ENCODE measurements at places on chromosomes 12 and 14.

- DNase-seq, result no peak
These were observed 12.5 kb upstream of the RABGGTA start for GRCh38 chr14:24283796-24284460.

DNA sequence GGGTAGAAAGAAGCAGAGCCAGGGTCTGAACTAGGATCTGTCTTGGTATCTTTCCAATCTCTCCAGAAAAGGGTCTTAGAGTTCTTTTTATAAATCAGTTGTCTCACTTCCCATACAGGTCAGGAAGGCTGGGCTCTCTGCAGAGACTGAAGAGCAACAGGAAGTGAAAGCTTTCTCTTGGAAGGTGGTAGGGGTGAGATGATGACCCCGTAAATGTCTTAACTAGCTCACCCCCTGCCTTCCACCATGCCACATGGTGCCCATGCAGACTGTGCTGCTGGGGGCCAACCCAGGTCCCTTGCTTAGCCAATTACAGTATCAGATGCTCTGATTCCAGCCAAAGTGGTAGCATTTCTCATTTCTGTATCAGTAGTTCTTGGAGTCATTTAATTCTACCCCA is 17.6 kb upstream of the RASSF8 start:
- no peak for DNase-seq

DNA sequence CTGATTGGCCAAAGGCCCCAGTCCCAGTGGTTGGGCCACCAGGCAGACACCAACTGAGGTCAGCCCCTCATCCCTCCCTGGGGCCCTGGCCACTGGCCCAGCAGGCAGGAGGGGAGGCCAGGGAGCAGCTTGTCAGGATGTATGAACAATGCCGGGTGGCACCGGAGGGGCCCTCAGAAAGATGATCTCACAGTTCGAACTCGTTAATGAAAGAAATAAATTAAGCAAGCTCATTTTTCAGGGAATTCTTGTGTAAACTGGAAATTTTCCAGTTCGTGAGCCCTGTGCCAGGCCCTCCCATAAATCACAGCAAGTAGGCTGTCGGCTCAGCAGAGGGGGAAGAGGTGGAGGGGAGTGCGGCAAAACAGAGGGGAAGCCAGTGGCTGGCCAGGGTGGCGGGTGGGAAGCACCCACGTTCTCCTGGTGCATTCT is 177.0 kb upstream of the VASH1 start:
- DNase-seq, result peak; percentile 46

- no peak for DNase-seq
These were observed 15.5 kb downstream of the COX14 start for GRCh38 chr12:50127546-50127945.

- no peak for DNase-seq
These were observed 29.1 kb downstream of the MOK start for GRCh38 chr14:102275866-102276265.

DNA sequence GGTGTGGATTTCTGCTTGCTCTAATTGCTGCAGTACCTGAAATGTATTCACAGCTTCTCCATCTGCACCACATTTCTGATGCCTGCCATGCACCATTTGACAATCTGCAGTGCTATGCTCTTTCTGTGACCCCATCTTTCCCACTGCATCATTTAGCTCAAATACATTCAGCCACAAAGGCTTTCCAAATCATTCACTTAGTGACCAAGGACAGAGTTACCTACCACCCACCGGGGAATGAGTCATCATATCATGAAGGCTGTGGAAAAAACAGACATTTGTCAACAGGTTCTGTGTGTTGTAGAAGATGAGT is 465.5 kb upstream of the ATP2B1 start:
- no peak for DNase-seq

DNA sequence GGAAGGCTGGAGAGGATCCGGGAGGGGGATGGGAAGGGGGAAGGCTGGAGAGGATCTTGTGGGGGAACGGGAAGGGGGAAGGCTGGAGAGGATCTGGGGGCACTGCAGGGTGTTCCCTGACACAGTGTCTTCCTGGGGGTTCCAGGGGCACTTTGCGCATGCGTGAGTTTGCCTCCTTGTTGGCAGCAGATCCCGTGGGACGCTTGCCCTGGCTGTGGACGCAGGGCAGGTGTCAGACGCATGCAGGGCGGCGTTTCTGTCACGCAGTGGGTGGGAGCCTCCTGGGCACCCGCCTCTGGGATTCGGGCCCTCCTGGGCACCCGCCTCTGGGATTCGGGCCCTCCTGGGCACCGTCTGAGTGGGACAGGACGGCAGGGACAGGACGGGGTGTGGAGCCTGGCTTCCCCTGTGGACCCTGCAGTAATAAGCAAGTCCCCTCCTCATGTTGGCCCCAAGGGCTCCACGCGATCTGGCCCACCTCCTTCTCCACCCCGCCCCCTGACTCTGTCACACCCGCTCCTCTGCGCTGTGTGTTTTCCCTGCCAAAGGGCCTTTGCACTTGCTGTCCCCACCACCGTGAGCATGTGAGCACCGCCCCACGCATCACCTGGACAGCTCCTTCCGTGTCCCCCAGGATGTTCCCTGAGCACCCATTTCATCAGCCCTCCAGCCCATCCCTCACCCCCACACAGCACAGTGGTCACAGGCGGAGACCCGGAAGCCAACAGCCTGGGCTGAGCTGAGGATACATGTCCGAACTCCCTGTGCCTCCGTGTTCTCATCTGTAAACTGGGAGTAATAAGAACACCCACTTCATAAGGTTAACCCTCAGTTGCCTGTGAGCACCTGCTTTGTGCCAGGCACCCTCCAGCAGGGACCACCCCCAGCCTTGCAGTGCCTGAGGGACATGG is 4.4 kb downstream of the MMP17 start:
- DNase-seq, result no peak

DNA sequence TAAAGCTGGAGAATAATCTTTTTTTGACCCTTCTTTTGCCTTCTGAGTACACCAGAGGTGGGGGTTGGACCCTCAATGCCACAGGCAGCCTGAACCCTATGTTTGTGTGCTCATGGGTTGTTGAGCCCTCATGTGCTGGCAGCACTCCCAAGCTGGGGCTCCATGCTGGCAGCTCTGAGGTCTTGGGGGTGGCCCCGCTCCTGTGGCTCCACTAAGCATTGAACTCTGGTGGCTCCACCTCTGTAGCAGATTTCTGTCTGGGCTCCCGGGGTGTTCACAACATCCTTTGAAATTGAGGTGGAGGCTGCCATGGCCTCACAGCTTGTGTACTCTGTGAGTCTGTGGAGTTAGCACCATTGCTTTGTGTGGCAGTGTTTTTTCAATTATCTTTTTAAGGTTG is 557.4 kb upstream of the SEL1L start:
- no peak for DNase-seq

DNA sequence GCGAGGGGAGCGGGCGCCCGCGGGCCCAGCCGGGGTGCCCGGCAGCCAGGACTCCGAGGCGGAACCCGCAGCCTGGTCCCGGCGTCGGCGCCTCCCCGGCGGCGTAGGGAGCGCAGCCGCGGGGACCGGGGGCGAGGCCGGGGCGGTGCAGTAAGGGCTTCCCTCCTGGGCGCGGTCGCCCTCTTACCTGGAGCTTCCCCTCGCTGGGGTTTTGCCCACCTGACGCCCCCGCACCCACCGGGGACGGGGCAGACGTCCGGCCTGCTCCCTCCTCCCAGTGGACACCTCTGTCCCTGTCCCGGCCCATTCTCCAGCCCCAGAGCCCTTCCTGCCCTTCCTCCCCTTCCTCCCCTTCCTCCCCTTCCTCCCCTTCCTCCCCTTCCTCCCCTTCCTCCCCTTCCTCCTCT is 413 bp upstream of the TUBA1C start:
- DNase-seq, result no peak

- no peak for DNase-seq
These were observed 15.1 kb downstream of the KCNH5 start for GRCh38 chr14:63030113-63030512.

DNA sequence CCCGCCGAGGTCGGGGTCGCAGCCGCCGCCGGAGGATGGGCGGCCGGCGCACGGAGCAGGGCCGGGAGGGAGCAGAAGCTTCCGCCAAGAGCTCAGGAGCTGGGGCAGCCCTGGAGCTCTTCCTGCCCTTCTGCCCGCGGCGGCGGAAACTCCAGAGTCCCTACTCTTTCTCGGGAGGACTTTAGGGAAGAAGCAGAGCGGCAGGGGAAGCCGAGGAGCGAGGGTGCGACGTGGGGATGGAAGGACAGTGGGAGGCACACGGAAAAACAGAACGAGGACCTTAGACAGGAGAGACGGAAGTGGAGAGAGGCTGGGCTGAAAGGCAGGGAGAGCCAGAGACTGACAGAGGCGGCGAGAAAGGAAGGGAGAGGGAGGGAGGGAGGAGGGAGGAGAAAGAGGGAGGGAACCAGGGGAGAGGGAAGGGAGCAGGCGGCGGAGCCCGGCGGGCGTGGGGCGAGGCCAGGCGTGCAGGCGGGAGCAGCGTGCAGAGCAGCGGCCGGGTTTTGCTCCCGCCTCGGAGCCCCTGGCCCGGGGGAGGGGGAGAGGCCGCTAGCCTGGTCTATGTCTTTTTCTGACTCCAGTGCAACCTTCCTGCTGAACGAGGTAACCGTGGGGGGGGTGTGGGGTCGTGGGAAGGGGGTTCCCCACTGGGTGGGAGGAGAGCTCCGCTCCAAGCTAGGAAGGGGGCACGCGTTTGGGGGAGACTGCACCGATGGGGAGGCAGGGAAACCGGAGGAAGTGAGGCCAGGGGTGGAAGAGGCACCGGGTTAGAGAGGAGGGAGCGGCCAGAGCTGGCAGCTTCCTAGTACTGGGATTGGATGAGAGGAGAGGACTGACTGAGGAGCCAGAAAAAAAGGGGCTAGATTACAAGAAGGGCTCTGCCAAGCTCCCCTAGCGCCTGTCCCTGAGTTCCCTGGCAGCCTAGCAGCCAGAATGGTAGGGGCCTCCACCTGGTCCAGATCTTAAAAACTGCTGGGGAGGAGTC is 2.9 kb upstream of the CACNB3 start:
- peak; percentile 55 for DNase-seq

DNA sequence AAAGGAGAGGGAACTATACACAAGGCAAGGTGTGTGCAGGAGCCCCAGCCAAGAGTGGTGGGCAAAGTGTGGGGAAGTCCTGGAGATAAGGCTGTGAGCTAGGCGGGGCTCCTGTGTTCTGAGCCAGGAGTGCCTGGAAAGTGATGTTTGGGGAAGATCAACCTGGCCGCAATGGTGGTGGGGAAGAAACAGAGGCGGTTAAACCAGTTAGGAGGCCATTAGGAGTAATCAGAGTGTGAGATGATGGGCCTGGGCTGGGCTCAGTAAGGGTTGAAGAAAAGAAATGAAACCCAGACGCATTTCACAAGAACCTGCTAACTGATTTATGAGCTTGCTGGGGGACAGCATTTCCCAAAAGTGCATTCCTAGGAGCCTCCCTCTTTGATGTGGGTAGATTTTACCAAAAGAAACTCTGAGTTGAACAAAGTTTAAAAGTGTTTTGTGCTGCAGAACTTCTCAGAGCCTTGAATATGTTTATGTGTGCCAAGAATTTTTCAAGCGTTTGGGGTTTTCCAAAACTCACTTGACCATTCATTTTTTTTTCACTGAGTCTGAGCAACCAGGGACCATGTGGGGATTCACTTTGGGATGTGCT is 34.2 kb upstream of the LRP1-AS start:
- no peak for DNase-seq

GRCh38 chr14:68471029-68471963 is 321.6 kb downstream of the ZFP36L1 start:
- DNase-seq, result no peak

DNA sequence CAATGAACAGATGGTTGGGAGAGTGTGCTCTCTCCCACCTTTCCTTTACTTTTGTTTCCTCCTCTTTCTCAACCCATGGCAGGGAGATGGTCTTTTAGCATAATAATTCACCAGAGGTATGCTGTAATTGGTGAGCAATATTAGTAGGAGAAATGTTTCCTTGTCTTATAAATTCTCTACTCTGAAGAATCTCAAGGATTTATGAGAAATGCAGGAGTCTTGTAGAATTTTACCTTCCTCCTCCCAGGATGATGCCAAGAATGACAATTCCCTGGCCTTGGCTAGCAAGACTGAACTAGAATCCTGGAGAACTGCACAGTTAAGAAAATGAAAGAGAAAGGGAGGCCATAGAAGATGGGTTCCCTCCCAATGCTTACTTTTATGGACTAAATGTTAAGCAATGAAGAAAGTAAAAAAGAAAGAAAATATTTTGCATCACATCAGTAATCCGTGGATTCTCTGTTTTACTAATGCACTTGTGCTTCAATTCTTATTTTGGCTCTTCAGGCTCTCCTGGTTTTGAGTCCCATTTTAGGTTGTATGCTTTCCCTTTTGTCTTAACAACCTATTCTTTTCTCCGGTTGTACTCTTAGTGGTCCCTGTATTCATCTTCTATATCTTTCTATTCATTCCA is 192.9 kb upstream of the GARIN6 start:
- DNase-seq, result peak; percentile 23

DNA sequence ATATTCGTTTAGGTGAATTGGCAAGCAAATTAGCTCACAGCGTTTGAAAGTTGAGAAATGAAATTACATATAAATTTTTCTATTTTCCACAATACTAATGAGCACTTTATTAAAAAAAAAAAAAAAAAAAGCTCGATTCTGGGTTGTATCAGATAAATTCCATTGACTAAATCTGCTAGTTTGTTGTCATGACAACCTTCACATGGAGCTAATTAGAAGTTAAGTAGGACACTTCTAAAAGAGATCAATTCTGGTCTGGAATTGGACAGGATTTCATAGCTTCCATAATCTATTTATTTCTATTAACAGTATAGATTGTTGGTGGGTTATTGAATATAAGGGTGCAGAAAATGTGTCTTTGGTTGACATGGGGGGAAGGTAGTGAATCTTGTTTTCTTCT is 85.5 kb upstream of the NEDD1 start:
- no peak for DNase-seq

- no peak for DNase-seq
These were observed 365.2 kb downstream of the SEC23A start for GRCh38 chr14:38737686-38738407.

DNA sequence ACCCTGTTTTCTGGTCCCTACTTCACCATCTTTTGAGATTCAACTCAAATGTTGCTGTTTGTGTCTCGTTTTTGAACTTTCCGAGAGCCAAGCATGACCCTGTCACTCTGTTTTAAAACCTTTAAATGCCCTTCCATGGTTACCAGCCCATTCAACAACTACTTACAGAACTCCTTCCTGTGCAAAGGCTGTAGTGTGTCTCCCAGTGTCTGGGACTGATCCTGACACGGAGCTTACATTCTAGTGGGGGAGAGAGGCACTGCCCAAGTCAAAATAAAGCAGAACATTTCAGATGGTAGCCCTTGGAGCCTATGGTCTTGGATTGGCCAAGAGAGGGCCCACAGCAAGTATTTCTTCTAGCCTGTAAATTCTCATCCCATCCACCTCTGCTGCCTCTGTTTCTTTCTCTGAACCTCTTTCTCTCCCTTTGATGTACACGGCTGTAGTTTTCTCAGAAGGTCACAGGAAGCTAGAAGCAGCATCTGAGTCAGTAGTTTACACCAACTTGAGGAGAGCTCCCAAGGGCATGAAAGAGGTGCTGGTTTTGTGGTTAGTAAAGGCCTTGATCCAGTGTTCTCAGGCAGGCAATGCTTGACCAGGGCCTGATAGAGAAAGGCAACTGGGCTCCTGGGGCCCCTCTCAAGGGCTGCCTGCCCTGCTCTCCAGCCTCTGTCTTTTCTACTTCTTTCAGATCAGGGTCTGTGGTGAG is 42.3 kb upstream of the SLC24A4 start:
- DNase-seq, result no peak

Data from kidney glomerular epithelial cell (primary cell).